ENCODE measurements at places on chromosomes 16 and 17.

DNA sequence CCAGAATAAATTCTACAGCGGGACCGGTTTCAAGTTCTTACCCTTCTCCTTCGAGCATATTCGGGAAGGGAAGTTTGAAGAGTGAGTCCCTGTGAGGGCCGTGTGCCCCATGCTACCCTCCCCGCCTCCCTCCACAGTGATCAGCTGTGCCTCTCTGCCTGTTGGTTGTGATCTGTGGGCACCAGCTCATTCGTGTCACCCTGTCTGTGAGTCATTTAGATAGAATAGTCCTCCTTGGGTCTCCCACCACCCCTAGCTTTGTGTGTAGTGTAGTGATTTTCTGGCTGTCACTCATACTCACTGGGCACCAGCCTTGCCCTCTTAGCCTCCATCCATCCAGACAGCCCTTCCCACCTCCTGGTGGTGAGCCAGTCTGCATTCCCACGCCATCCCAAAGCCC, 15.0 kb upstream of the NAGLU start:
- no peak for DNase-seq

DNA sequence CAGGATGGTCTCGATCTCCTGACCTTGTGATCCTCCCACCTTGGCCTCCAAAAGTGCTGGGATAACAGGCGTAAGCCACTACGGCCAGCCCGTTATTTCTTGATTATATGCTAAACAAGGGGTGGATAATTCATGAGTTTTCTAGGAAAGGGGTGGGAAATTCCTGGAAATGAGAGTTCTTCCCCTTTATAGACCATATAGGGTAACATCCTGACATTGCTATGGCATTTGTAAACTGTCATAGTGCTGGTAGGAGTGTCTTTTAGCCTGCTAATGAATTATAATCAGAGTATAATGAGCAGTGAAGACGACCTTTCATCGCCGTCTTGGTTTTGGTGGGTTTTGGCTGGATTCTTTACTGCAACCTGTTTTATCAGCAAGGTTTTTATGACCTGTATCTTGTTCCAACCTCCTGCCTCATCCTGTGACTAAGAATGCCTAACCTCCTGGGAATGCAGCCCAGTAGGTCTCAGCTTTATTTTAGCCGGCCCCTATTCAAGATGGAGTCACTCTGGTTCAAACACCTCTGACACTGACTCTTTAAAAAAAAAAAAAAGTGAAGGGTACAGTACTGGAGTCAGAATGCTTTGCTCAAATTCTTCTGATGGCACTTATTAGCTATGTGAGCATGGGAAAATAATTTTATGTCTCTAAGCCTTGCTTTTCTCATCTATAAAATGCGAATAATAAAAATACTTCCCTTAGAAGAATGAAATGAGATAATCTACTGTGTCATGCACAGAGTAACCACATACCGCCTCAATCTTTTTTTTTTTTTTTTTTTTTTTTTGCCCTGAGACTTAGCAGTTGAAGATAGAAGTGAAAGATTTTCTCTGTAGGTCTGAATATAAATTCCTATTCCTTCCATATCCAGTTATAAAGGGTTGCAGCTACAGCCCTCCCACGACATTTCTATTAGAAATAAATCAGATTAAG, 5.1 kb upstream of the CALCOCO2 start:
- no peak for DNase-seq

DNA sequence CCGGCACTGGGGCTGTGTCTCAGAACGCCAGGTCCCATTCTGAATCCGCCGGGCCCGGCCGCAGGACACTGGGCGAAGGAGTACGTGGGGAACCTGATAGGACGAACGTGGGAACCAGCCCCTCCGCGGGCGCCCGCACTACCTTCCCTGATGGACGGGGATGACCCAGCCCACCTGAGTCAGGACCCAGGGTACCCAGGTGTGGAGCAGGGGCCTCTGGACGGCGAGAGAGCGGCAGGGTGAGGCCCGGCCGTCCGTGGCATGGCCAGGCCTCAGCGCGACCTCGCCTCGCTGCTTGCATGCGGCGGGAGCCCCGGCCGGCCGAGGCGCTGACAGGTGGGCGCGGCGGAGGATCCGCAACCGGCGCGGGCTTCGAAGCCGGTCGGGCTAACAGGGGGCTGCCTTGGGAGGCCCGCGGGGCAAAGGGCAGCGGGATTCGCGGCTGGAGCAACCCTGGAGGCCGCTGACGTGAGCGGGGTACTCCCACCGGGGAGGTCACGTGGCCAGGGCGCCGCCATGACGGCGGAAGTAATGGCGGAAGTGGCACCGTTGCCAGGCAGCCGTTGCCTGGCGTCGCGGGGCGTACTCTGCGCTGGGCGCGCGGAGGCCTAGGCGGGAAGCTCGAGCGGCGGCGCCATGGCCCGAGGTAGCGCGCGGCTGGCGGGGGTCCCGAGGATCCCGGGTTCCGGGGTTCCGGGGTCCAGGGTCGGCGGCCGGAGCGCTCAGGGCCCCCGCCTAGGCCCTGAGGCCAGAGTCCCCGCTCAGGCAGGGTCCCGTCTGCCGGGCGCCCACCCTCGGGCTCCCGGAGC, at the start of gene WDR90:
TSS of gene WDR90 (plus strand) at position 585 of the 809 bp plus-strand sequence. CDS start at position 637, 52 bp downstream.
- peak; percentile 85 for DNase-seq

DNA sequence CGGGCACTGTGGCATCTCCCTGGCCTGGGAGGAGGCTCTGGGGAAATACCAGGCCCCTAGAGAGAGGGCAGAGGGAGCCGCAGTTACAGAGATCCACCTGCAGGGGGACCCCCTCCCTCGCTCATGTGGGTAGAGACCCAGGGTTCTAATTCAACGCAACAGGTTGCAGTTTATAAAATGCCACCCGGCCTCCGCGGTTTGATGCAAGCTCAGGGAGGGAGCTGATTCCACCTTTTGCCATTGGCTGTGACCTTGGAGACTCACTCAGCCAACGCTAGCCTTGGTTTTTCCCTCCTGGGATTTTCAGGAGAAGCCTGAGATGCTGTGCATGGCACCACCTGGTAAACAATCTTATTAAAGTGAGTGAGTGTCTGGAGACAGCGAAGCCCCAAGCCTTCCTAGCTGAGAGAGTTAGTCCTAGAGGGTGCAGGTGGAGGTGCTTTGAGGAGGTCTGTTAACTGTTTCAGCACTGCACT, 12.1 kb downstream of the TTLL6 start:
- peak; percentile 31 for DNase-seq

DNA sequence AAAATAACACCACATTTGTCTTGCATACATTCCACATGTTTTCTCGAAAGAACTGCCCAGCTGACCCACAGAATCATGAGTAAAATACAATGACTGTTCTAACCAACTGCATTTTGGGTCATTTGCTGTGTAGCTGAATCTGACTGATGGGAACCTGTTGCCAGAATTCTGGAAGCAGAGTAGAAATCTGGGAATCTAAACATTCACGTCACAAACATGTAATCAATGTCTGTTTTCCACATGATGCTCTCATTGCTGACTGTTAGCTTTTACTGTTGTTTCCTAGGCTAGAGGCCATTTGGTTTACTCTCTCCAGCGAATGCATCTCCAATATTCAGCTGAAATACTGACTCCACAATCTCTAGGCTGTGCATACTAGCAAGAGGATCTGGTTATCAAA, 710.1 kb downstream of the KCNJ2 start:
- DNase-seq, result no peak

DNA sequence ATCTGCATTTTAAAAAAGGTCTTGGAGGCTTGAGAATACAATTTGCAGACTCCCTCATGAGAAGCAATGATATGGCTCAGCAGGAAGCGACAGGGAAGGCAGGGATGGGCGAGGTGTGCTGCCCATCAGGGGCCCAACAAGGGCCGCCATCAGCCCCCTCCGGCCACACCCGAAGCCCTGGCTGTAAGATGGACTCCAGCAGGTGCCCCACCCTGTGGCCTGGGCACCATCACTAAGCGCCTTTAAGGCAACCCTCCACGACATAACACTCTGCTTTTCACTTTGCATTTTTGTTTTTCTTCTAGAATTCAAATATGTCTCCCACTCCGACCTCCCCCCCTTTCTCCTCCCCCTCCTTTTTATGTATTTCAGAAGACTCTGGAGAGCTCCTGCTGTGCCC, 52.2 kb upstream of the RCVRN start:
- no peak for DNase-seq

Data from effector memory CD4-positive, alpha-beta T cell (primary cell).